T-helper 1 cell (primary cell): ENCODE measurements at places on chromosomes 13 and 19.

DNA sequence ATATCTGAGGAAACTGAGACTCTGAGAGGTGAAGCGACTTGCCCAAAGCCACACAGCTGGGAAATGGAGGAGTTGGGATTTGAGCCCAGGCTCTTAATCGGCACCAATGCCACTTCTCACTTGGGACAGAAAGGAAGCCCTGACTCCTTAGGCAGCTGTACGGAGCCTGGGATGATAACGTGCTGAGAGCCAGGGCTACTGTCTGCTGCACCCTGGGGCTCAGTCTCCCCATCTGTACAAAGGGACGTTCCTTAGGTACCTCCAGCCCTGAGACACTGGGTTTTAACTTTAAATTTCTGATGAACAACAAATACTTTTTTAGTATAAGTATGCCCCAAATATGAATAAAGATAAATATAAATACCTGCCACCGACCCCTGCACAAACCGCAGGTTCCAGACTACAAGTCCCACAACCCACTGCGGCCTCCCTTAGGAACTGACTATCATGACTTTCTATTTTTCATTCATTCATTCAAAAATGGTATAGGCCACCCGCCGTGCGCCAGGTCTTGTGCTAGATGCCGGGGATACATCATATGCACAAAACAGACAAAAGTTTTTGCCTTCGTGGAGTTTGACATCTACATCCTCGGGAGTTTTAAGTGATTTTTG, 776 bp upstream of the NCLN start:
- DNase-seq = peak; percentile 39

GRCh38 chr19:408441-408901, 476 bp downstream of the C2CD4C start:
- no peak for DNase-seq

- no peak for DNase-seq
Observed at GRCh38 chr13:90107661-90108060, 1239.8 kb upstream of the MIR17HG start.

GRCh38 chr19:50190439-50190891, 13.0 kb upstream of the MYH14 start:
- no peak for DNase-seq

DNA sequence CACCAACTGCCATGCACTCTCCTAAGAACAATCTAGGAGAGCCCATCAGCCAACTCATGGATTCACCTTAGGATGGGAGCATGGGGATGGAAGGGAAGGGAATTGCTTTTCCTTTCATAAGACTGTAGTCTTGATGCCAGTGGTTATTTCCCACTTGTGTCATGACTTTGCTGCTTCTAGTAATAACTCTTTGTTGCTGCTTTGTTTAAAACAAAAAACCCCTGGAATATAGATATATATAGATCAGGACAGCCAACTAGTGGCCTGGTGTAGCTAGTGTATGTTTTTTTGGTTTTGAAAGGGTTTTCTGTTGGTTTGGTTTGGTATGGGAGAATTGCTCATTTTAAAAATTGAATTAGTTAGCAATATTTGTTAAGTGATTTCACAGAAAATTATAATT, 39.3 kb upstream of the KCTD4 start:
- no peak for DNase-seq

DNA sequence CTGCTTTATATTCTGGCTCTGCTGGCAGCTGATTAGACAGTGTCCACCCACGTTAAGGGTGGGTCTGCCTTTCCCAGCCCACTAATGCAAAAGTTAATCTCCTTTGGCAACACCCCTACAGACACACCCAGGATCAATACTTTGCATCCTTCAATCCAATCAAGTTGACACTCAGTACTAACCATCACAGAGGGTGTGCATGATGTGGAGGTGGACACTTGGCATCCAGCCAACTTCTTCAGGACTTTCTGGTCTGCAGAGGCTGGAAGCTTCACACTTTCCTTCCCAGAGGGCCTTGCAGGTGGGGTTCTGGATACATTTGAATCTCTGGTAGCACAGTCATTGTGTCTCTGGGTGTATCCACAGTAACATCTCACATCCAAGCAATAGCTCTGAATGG, 18.9 kb upstream of the IGFL1 start:
- no peak for DNase-seq

GRCh38 chr13:22049384-22049783, 378.5 kb downstream of the FGF9 start:
- DNase-seq = no peak

DNA sequence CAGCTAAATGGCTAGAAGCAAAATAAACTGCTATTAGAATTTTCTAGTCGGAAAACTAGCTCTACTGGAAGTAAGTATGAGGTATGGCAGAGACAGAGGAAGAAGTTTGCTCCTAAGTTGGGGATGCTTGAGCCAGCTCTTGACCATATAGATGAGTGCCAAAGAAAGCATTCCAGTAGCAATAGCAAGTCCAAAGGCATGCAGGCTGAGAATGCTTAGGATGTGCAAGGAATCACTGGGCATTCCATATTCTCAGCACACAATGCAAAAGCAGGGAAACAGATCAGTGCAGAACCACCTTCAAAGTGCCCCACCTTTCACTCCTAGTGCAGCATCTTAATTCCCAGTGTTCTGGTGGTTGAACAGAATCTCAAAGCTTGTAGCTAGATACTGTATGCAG, 32.9 kb downstream of the SERTM1 start:
- no peak for DNase-seq

DNA sequence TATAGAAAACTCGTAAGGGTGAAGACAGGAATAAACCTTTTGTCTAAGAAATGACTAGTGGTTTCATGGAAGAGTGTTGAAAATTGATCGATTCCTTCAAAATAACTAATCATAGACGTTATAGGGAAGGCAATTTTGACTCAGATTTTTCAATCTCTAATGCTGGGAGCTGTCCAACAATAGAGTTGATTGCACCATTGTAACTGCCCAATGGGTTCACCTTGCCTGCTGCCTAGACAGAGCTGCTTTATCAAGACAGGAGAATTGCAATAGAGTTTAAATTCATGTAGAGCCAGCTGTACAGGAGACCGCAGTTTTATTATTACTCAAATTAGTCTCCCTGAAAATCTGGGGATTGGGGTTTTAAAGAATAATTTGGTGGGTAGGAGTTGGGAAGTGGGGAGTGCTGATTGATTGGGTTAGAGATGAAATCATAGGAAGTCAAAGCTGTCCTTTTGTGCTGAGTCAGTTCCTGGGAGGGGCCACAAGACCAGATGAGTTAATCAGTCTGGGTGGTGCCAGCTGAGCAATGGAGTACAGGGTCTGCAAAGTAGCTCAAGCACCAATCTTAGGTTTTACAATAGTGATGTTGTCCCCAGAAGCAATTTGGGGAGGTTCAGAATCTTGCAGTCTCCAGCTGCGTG, 16.8 kb upstream of the ADGRE2 start:
- DNase-seq = no peak

DNA sequence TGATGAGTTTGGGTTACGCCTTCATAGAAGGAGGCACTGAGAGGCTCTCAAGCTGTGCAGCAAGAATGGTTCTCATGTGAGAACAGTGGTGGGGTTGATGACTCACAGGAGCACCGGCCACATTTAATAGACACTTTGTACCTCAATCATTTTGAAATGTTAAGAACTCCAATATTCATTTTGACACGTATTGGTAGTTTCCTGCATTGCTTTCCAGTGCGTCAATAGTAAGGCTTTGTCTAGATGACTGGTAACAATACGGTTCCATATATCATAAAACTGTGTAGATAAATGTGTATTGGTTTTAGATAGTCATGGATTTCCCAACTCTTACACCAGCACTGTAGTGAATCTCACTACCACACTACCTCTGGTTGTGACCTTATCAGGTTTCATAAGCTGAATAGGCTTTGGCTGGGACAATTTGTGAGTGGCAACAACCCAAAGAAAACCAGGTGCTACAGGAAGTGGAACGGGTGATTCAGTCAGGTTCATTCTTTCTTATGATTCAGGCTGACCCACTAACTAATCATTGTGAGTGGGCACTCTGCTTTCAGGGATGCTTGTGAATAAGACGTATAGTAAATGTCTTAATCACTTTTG, 362.6 kb downstream of the KLF5 start:
- no peak for DNase-seq

DNA sequence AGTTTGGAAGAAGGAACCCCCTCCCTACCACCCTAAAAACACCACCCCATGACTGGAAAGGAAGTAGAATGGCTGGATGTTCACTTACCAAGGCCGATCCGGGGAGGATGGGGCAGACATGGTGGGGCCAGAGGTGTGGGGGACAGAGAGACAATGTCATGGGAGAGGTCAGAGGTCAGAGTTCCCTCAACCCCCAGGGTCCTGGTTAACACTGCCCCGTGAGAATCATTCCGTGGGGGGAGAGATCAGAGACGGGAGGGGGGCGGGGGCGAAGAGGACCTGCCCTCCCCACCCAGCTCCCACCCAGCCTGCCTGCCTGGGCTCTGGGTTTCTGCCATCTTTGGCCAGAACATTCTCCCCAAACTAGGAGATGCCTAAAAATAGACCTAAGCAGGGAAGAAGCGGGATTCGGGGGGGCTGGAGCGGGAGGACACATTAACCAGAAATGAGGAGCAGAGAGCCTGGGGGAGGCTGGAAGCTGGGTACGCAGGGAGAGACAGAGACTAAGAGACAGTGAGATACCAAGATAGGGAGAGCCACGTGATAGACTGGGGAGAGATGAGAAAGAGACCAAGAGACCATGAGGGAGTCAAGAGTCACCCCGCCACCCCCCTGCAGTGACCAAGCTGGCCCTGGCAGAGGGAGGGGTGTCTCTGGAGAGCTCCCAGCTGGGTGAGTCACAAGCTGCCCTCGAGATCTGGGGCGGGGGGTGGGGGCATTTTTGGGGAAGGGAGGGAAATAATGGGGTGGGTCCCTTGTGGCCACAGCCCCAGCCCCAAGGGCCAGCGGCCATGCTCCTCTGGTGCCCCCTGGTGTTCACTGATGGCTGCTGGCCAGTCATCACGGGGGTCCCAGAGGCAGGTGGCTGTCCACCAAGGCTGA, 6.1 kb upstream of the KANK2 start:
- peak; percentile 13 for DNase-seq

DNA sequence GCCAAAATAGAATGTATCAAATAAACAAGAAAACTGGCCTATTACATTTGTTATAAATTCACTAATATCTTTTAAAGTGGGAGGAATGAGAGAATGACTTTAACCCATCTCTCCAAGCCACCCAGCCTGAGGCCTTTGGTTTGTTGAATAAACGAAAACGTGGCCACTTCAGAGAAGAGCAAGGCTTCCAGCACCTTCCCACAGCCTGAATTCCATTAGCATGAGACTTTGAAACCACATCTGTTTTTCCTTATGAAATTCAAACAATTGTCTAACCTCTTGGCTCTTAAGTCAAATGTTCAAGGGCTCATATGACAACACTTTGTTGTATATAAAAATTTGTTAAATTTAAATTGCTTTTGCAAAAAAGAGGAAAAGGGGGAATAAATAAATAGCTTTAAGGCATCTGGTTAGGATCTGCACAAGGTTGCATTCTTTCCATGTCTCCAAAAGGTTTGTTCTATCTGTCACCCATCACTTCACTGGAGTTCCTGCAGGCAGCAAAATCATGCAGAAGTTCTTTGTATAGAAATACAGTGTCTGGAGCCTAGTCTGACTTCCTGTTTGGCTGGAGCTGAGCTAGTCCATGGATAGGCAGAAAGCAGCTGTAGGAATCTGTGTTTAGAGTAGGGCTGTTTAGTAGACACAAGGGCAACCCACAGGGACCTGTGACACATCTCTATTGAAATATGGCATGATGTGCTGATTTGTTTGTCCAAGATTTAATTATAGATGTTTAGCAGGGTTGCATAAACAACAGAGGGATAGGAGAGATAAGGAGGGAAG, 502.3 kb downstream of the KCTD12 start:
- DNase-seq = no peak

GRCh38 chr19:8245869-8246835, 37.0 kb downstream of the CERS4 start:
- DNase-seq = no peak

DNA sequence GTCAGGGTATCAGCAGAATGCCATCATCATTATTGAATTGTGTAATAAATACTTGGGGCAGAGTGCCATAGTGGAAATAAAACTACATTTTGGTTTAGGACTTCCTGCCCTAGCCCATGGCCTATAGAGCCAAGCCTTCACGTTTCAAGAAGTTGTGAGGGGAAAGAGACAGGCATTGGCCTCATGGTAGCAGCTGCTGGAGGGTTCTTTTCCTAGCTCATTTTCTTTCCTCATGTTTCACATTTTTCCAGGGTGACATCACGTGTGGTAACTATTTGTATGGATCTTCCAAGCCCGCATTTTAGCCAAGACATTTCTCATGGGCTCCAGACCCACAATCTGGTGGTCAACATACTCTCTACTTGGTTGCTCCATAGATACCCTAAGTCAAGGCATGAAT, 80.4 kb downstream of the LRCH1 start:
- no peak for DNase-seq

- DNase-seq = no peak
Observed at GRCh38 chr19:31119951-31120690, 229.1 kb downstream of the TSHZ3 start.

- no peak for DNase-seq
Observed at GRCh38 chr13:113851826-113852535, 11.9 kb downstream of the GAS6 start.

DNA sequence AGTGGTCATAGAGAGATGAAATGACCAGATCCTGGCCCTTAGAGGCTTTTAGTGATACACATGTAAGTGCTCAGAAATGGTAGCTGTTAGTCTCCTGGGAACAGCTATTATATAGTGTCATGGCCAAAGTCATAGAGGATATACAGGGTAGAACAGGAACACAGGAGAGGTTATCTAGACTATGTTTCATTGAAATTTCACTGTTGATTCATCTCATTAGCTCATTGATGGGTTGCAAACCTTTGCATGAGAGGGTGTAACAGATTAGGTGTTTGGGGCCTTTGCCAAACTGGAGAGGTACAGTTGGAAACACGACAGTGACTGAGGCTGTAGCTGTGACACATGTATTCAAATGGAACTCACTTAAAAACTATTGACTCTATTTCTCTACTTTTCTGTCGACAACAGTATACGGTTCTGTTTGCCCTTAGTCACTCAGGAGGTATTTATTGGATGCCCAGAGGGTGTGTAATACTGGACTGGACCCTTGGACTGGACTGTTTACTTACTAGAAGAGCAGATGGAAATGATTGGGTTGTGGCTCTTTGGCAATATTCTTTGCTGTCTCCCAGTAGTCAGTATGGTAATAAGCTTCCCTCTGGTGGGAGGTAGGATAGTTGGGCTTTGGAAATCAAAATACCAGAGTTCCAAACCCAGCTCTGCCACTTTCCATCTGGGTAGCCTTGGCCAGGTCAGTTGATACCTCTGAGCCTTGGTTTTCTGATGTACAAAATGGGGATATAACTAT, 29.8 kb downstream of the ARHGAP35 start:
- no peak for DNase-seq

GRCh38 chr19:45113628-45114027, 20.6 kb downstream of the PPP1R37 start:
- no peak for DNase-seq

DNA sequence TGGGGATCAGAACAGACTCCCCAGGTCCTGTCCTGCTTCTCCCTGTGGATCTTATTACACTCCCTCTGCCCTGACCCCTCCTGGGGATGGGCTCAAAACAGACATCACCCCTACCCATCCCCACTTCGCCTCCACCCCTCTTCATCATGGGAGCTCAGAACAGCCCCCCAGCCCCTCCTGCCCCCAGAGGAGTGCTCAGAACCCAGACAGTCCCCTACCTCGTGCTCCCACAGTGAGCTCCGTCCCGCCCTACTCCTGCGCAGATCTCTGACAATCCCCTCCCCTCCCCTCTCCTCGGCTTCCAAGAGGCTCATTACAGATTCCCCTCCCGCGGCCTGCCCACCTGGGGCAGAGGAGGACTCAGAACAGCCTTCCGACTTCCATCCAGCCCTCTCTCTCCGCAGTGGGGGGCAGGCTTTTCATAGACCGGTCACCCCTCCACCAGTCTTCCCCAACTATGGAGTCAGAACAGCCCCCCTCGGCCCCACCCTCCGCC, 6.1 kb downstream of the NXNL1 start:
- no peak for DNase-seq
